Fibroblast of lung (primary cell): ENCODE measurements at places on chromosomes 5 and 9. TPM values are rescaled to one million over a fixed set of nuclear protein-coding genes. Genes with fewer than 3 reads are reported as not detected.

DNA sequence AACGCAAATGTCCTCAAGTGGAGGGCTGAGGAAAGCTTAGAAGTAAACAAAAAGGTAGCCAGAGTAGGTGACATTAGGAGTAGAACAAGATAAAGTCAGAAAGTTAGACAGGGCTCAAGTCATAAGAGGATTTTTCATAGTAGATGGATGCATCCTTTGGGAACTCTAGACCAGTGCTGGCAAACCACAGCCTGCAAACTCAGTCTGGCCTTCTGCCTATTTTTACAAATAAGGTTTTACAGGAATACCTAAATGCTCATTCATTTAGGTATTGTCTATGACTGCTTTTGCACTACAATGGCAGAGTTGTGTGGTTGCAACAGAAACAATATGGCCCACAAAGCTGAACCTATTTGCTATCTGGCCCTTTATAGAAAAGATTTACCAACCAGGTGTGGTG is 116.0 kb upstream of the HMHB1 start:
- no peak overlapping the region for H3K27ac ChIP-seq
- no peaks in the 10 kb centered on the region for H3K4me1 ChIP-seq
- no peaks in the 10 kb centered on the region for H3K36me3 ChIP-seq
- peak; percentile 55 for DNase-seq

DNA sequence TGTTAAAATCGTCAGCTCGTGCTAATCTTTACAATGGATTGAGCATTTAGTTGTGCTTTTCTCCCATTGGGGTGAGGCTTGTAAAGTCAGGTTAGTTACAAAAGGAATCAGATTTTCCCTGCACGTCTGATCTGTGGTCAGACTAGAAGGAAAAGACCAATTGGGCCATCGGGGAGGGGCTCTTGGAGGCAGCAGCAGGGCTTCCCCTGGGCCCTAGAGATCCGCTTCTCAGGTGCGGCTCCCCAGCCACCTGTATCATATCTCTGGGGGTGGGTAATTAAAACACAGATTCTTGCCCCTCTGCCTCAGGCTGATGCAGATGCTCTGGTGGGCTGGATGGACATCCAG is 200.3 kb downstream of the HSPA4 start:
- no peak overlapping the region for H3K4me3 ChIP-seq
- H3K4me1 ChIP-seq: no peaks in the 10 kb centered on the region
- DNase-seq: no peak
- H3K27ac ChIP-seq: no peak overlapping the region

DNA sequence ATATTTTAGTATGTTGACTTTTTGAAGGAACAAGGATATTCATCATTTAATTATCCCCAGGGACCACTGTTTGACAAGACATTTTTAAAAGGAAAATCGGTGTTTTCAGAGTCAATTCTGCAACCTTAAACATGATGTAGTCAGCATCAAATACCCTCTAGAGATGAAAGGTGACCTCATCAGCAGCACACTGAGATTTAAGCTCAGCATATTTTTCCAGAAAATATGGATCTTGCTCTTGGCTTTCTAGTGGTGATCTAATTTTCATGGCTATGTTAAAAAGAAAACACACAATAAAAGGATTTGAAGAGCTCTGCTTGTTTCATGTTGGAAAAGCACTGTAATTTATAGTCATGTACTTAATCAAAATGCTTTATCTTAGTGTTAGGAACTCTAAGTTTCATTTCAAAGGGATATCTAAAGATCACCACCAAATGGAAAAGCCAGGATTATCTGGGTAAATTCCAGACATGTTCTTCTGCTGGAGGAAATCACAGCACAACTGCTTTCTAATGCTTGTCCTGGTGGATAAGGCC is 487.2 kb downstream of the ENC1 start:
- H3K27ac ChIP-seq: no peak overlapping the region
- H3K4me3 ChIP-seq: no peak overlapping the region
- DNase-seq: no peak
- no peaks in the 10 kb centered on the region for H3K27me3 ChIP-seq

GRCh38 chr5:37859805-37860204 is 20.0 kb upstream of the GDNF start:
- H3K36me3 ChIP-seq: no peaks in the 10 kb centered on the region
- no peak for DNase-seq
- no peak overlapping the region for H3K27ac ChIP-seq
- H3K27me3 ChIP-seq: no peaks in the 10 kb centered on the region

DNA sequence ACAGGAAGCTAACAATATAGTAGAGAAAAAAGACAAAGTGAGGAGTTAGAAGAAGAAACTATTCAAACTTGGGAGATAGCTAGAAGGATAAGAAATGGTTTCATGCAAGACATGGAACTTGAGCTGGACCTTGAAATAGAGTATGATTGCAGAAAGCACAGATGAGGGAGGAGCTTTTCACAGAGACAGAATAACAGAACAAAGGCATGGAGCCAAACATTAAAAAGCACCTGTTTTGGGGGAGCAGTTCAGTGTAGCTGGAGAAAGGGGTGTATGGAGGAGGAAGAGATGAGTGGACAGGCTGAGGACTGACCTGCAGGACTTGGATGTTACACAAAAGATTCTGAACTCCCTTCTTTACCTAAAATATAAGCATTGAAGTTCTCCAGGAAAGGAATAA is 25.2 kb downstream of the DTWD2 start:
- no peaks in the 10 kb centered on the region for H3K4me1 ChIP-seq
- H3K4me3 ChIP-seq: no peak overlapping the region
- H3K36me3 ChIP-seq: no peaks in the 10 kb centered on the region
- no peak for DNase-seq
- H3K27me3 ChIP-seq: no peaks in the 10 kb centered on the region

DNA sequence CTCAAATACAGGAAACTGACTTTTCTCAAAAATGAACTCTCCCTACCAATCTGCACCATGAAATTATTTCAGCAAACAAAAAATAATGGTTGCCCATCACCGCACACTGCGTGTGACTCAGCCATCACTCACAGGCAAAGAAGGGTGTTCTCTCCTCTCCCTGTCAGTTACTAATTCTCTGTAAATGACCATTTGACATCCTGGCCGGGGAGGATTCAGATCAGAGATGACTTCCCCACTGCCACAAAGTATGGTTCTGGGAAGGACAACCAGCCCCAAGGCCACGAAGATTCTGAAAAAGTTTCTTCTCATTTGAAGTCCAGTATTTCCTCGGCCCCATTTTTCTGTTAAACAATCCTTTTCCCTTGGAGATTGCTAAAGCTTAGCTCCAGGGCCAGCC is 199.4 kb downstream of the AUH start:
- H3K27ac ChIP-seq: peak overlapping the region; percentile 92
- H3K36me3 ChIP-seq: no peaks in the 10 kb centered on the region
- H3K4me1 ChIP-seq: peaks cover 40% of the 10 kb centered on the region
- no peaks in the 10 kb centered on the region for H3K27me3 ChIP-seq

DNA sequence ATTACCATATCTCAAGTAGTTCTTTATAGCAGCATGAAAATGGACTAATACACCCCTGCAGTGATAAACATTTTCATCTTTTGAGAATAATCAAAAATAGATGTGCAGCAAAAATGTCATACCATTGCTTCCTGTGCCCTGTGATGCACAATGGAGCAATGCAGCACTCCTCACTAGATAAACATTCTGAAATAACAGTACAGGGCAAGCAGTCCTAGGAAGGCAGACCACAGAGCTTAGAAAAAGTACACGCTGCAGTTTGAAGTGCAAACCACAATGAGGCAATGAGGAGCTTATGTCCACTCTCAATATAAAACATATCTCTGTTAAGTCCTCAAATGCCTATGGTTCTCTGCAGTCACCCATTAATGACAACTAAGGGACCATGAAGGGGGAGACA is 367.6 kb downstream of the PDE4D start:
- H3K27me3 ChIP-seq: no peaks in the 10 kb centered on the region
- peak; percentile 81 for DNase-seq
- no peaks in the 10 kb centered on the region for H3K4me1 ChIP-seq
- H3K4me3 ChIP-seq: no peak overlapping the region

DNA sequence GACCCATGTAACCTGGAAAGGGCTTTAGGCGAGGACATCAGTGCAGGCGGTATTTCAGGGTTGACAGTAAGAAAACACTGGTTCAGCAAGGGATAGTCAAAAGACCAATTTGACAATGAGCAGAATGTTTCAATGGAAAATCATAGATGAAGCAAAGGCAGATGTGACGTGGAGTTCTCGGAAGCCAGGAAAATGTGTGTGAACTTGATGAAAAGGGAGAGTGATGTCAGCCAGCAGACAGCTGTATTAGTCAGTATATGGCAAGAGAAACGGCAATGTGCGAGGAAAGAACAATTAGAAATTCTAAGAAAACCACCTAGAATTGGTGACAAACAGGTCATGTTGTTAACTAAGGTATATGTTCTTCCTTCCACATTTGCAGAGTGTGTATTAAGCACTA is 503.9 kb upstream of the DAB2 start:
- H3K4me3 ChIP-seq: no peak overlapping the region
- H3K36me3 ChIP-seq: no peaks in the 10 kb centered on the region
- H3K27me3 ChIP-seq: no peaks in the 10 kb centered on the region
- H3K4me1 ChIP-seq: no peaks in the 10 kb centered on the region
- no peak for DNase-seq

DNA sequence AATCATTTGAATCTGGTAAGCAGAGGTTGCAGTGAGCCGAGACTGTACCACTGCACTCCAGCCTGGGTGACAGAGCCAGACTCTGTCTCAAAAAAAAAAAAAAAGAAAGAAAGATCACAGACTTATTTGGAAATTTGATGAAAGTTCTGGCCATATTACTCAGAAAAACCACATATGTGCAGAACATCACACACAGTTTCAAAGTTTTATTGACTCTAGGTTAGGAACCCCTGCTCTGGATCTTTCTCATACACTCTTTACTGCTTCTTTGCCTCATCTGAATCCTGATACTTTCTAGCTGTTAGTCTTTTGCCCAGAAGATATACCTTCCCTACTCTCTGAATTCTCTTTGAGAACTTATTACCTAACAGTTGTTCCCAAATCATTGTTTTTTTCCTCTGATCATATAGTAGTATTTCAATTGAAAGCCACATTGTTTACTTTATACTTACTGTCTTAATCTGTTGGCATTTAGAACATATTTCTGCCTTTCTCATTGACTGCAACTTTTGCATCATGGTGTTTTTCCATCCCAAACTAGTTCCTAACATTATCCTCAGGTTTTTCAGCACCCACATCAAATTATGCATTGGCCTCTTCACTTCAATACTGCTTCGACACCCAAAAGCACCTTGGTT is 68.7 kb downstream of the LNPEP start:
- H3K27ac ChIP-seq: no peak overlapping the region
- peak; percentile 37 for DNase-seq
- no peaks in the 10 kb centered on the region for H3K36me3 ChIP-seq
- H3K27me3 ChIP-seq: no peaks in the 10 kb centered on the region

GRCh38 chr9:117936185-117937130 is 232.3 kb downstream of the TLR4 start:
- H3K27ac ChIP-seq: no peak overlapping the region
- H3K4me1 ChIP-seq: no peaks in the 10 kb centered on the region
- no peak for DNase-seq
- no peaks in the 10 kb centered on the region for H3K27me3 ChIP-seq
- H3K36me3 ChIP-seq: no peaks in the 10 kb centered on the region

GRCh38 chr5:176906126-176906525 is 7.0 kb upstream of the HK3 start:
- DNase-seq: no peak
- no peaks in the 10 kb centered on the region for H3K27me3 ChIP-seq
- H3K36me3 ChIP-seq: peaks cover 16% of the 10 kb centered on the region
- H3K27ac ChIP-seq: no peak overlapping the region

GRCh38 chr9:15942831-15943424 is 390.1 kb downstream of the CCDC171 start:
- peak; percentile 42 for DNase-seq
- no peak overlapping the region for H3K4me3 ChIP-seq
- no peaks in the 10 kb centered on the region for H3K36me3 ChIP-seq
- no peak overlapping the region for H3K27ac ChIP-seq

The PCDHA1 gene
- total RNA-seq: under 0.01 TPM in 2 replicates

DNA sequence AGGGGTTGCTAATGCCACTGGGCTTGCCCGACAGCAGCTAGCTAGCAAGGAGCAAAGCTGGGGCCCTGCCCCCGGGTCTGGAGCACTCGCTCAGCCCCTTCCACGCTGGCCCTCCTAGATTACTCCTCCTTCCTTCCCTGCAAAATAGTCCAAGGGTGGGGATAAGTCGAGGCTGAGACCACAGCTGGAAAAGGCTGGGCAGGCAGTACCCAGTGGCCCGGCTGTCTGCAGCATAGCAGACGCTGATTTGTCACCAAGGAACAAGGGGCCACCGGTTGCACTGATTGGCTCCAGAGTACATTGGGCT is 73.9 kb downstream of the ADAMTS2 start:
- peaks cover 79% of the 10 kb centered on the region for H3K4me1 ChIP-seq
- H3K4me3 ChIP-seq: no peak overlapping the region
- H3K27me3 ChIP-seq: no peaks in the 10 kb centered on the region
- peaks cover 11% of the 10 kb centered on the region for H3K36me3 ChIP-seq
- DNase-seq: no peak

The SUSD3 gene
- total RNA-seq: 2.8 and 4.6 TPM in 2 replicates

The MARCOL gene
- total RNA-seq: not detected in 2 replicates

GRCh38 chr5:147487031-147487750 is 22.7 kb downstream of the DPYSL3 start:
- H3K4me3 ChIP-seq: no peak overlapping the region
- H3K36me3 ChIP-seq: no peaks in the 10 kb centered on the region
- H3K27me3 ChIP-seq: no peaks in the 10 kb centered on the region
- H3K27ac ChIP-seq: no peak overlapping the region
- H3K4me1 ChIP-seq: peaks cover 11% of the 10 kb centered on the region

The PCDHB6 gene
- 0.26 and 0.33 TPM in 2 replicates for total RNA-seq

The ARHGEF37 gene
- 3.1 and 5.3 TPM in 2 replicates for total RNA-seq

- no peaks in the 10 kb centered on the region for H3K36me3 ChIP-seq
- H3K27ac ChIP-seq: no peak overlapping the region
- DNase-seq: peak; percentile 66
- H3K4me1 ChIP-seq: no peaks in the 10 kb centered on the region
Measured at GRCh38 chr5:121937762-121938161, 24.0 kb upstream of the SRFBP1 start.

GRCh38 chr9:135310134-135310533 is 169.4 kb upstream of the PPP1R26 start:
- no peak for DNase-seq
- H3K27me3 ChIP-seq: no peaks in the 10 kb centered on the region
- H3K27ac ChIP-seq: no peak overlapping the region
- no peaks in the 10 kb centered on the region for H3K36me3 ChIP-seq
- no peaks in the 10 kb centered on the region for H3K4me1 ChIP-seq

GRCh38 chr5:113202746-113203716 is 226.4 kb downstream of the DCP2 start:
- peak; percentile 83 for DNase-seq
- no peaks in the 10 kb centered on the region for H3K27me3 ChIP-seq
- no peaks in the 10 kb centered on the region for H3K36me3 ChIP-seq
- H3K4me1 ChIP-seq: no peaks in the 10 kb centered on the region
- H3K27ac ChIP-seq: no peak overlapping the region
- peak overlapping the region; percentile 28 for H3K4me3 ChIP-seq

DNA sequence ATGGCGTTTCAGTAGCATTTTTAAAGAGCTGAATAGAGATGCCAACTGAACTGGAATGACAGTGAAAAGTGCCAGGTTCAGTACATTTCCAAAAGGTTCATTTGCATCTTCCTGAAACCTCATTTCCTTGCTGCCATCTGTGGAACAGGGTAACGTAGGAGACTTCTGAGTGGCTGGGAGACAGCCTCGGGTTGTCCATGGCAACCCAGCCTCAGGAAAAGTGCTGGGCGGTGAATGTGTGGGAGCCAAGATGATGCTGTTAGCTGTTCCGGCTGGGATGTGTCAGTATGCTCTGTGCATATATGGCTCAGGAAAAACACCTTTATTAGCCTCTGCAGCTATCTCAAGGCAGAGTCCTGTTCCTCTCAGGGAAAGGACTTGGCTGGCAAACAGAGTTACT is 87.5 kb downstream of the KLHL3 start:
- no peaks in the 10 kb centered on the region for H3K36me3 ChIP-seq
- H3K27me3 ChIP-seq: no peaks in the 10 kb centered on the region
- H3K4me1 ChIP-seq: no peaks in the 10 kb centered on the region
- DNase-seq: no peak
- H3K27ac ChIP-seq: no peak overlapping the region
- H3K4me3 ChIP-seq: no peak overlapping the region
